ENCODE measurements at places on chromosomes 2 and 18. TPM values are rescaled to one million over a fixed set of nuclear protein-coding genes. Genes with fewer than 3 reads are reported as not detected.

KIAA2012 gene
- total RNA-seq = not detected

RAPGEF4 gene
- 0.13 TPM for total RNA-seq

LYG2 gene
- not detected for total RNA-seq

PECR gene
- total RNA-seq = 4.6 TPM

IL36RN gene
- not detected for total RNA-seq

DTNA gene
- 6.6 TPM for total RNA-seq

DHRS9 gene
- 0.65 TPM for total RNA-seq

GPD2 gene
- 31.0 TPM for total RNA-seq

ELOA2 gene
- not detected for total RNA-seq

KCNE4 gene
- total RNA-seq = 5.0 TPM

NOSTRIN gene
- total RNA-seq = not detected

NGEF gene
- 3.0 TPM for total RNA-seq

DHX57 gene
- total RNA-seq = 10.8 TPM

MLPH gene
- total RNA-seq = 47.4 TPM

CYRIA gene
- total RNA-seq = 1.9 TPM

NTSR2 gene
- not detected for total RNA-seq

SEC11C gene
- 13.7 TPM for total RNA-seq
